Hepatocyte (in vitro differentiated cells): ENCODE measurements at places on chromosomes 2 and 18. TPM values are rescaled to one million over a fixed set of nuclear protein-coding genes. Genes with fewer than 3 reads are reported as not detected.
A peak's percentile ranks its signal among the peaks of the same experiment; 100 is the strongest.

- no peaks in the 10 kb centered on the region for H3K36me3 ChIP-seq
- no peak overlapping the region for H3K4me3 ChIP-seq
- peaks cover 3% of the 10 kb centered on the region for H3K4me1 ChIP-seq
- no peaks in the 10 kb centered on the region for H3K27me3 ChIP-seq
- H3K27ac ChIP-seq: peak overlapping the region; percentile 8
Observed at GRCh38 chr2:179562330-179562885, 297.8 kb upstream of the SESTD1 start.

- H3K4me3 ChIP-seq: no peak overlapping the region
- no peak for DNase-seq
- H3K4me1 ChIP-seq: peaks cover 10% of the 10 kb centered on the region
- H3K27ac ChIP-seq: no peak overlapping the region
Observed at GRCh38 chr2:122636097-122636496, 880.6 kb downstream of the TSN start.

DNA sequence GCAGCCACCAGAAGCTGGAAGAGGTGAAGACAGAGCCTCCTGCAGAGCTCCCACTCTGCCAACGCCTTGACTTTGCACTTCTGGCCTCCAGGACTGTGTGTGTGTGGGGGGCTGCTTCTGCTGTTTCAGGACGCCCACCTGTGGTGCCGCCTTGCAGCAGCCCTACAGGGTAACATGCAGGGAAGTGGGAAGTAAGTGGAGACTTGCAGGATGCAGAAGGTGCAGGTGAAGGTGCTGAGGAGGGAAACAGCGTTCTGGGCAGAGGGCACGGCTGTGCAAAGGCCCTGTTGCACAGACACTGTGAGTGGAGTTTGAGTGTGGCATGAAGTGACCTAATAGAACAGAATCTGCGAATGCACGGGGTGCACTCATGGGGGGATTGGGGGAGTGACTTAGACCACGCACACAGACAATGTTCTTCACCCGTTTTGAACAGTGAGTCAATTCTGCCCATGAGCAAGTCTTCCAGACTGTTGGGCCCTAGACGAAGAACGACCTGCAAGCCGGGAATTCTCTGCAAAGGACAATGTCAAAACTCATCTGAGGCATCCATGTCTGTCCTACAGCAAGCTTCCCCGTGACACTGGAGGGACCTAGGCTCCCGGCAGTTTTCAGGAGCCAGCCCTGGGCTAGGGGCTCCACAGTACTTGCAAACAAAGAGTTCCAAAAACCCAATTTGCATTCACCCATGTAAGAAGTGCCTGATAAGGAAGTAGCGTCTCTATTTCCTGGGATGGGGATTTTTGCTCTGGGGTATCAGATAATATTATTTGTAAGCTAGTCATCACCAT lies 19.0 kb downstream of the MBP start:
- H3K4me3 ChIP-seq: no peak overlapping the region
- no peak for DNase-seq
- H3K4me1 ChIP-seq: peaks cover 31% of the 10 kb centered on the region
- H3K27ac ChIP-seq: peak overlapping the region; percentile 88
- H3K27me3 ChIP-seq: no peaks in the 10 kb centered on the region

GRCh38 chr2:190618030-190618429 lies 30.9 kb upstream of the NAB1 start:
- H3K27ac ChIP-seq: peak overlapping the region; percentile 4
- H3K36me3 ChIP-seq: no peaks in the 10 kb centered on the region
- H3K4me3 ChIP-seq: no peak overlapping the region
- H3K27me3 ChIP-seq: no peaks in the 10 kb centered on the region

DNA sequence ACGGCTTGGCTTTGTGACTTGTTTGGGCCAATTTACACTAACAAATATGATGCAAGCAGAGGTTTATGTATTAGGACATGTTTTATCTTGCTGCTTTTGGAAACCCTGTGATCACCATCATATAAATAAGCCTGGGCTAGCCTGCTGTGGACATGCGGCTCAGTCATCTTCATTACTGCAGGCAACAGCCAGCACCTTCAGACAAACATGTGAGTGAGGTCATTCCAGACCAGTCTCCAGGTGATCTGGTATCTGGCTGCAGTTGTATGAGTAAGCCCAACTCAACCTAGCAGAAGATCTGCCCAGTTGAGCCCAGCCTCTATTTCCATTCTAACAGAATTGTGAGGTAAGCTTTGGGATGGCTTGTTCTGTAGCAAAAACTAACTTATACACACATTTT lies 254.6 kb upstream of the ATP5MC3 start:
- H3K4me3 ChIP-seq: no peak overlapping the region
- H3K36me3 ChIP-seq: no peaks in the 10 kb centered on the region
- H3K4me1 ChIP-seq: no peaks in the 10 kb centered on the region
- H3K27ac ChIP-seq: no peak overlapping the region

DNA sequence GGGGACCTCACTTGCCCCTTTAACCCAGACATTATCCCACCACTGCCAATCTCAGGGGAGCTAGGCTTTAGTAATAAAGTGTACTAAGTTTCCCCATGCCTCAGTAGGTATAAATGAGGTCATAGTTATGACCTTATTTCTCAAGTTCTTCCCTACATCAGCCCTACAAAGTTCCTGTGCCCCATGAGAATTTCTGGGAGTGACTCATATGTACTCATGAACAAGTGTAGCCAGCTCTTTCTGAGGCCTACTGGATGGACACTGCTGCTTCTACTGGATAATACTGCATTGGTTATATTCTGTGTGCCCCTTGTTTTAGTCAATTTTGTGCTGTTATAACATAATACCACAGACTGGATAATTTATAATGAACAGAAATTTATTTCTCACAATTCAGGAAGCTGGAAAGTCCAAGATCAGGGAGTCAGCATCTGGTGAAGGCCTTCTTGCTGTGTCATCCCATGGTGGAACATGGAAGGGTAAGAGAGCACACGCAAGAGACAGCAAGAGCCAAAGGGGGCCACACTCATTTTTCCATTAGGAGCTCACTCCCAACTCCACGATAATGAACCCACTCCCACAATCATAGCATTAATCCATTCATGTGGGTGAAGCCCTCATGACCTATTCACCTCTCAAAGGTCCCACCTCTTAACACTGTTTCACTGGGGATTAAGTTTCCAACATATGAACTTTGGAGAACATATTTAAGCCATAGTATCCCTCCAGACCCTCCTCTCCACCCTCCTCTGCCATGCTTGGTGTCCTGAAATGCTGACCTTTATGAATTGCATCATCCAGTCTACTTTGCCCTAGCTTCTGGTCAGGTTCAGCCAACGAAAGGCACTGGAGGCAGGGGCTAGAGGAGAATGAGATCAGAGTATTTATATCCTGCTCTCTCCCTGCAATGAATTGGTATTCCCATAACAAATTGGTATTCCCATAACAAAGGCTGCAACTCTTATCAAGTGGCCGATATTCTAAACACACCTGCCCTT lies 25.4 kb upstream of the ST3GAL5 start:
- peak overlapping the region; percentile 4 for H3K27ac ChIP-seq
- H3K4me3 ChIP-seq: no peak overlapping the region
- DNase-seq: no peak
- no peaks in the 10 kb centered on the region for H3K27me3 ChIP-seq

- H3K4me3 ChIP-seq: no peak overlapping the region
- H3K27me3 ChIP-seq: no peaks in the 10 kb centered on the region
- no peaks in the 10 kb centered on the region for H3K36me3 ChIP-seq
- H3K27ac ChIP-seq: no peak overlapping the region
Observed at GRCh38 chr2:196234672-196235071, 63.3 kb upstream of the STK17B start.

GRCh38 chr18:56278421-56279003 lies 359.9 kb downstream of the TXNL1 start:
- no peak for DNase-seq
- H3K36me3 ChIP-seq: no peaks in the 10 kb centered on the region
- no peak overlapping the region for H3K4me3 ChIP-seq
- H3K27me3 ChIP-seq: no peaks in the 10 kb centered on the region
- H3K4me1 ChIP-seq: no peaks in the 10 kb centered on the region

- no peak for DNase-seq
- no peaks in the 10 kb centered on the region for H3K4me1 ChIP-seq
- H3K27ac ChIP-seq: no peak overlapping the region
- H3K27me3 ChIP-seq: no peaks in the 10 kb centered on the region
- H3K36me3 ChIP-seq: no peaks in the 10 kb centered on the region
- no peak overlapping the region for H3K4me3 ChIP-seq
Observed at GRCh38 chr2:151042964-151043363, 218.7 kb downstream of the RBM43 start.

GRCh38 chr18:25422230-25422629 lies 70.3 kb upstream of the ZNF521 start:
- no peaks in the 10 kb centered on the region for H3K4me1 ChIP-seq
- H3K27me3 ChIP-seq: peaks cover 7% of the 10 kb centered on the region
- H3K36me3 ChIP-seq: no peaks in the 10 kb centered on the region
- H3K4me3 ChIP-seq: no peak overlapping the region
- no peak overlapping the region for H3K27ac ChIP-seq
- DNase-seq: peak; percentile 12

- H3K27me3 ChIP-seq: no peaks in the 10 kb centered on the region
- no peaks in the 10 kb centered on the region for H3K36me3 ChIP-seq
- no peak overlapping the region for H3K4me3 ChIP-seq
Observed at GRCh38 chr2:68436270-68436669, 30.8 kb downstream of the FBXO48 start.

Gene PLCD4
- total RNA-seq: 0.52 and 1.7 TPM in 2 replicates

Gene CYRIA
- total RNA-seq: 1.5 and 1.8 TPM in 2 replicates

Gene TCF23
- not detected in 2 replicates for total RNA-seq

Gene CHST9
- total RNA-seq: 30.6 and 32.7 TPM in 2 replicates
